ENCODE measurements at places on chromosomes 11 and 22.

- DNase-seq, result no peak
Observed at GRCh38 chr11:125605417-125605816, 12.8 kb downstream of the STT3A start.

DNA sequence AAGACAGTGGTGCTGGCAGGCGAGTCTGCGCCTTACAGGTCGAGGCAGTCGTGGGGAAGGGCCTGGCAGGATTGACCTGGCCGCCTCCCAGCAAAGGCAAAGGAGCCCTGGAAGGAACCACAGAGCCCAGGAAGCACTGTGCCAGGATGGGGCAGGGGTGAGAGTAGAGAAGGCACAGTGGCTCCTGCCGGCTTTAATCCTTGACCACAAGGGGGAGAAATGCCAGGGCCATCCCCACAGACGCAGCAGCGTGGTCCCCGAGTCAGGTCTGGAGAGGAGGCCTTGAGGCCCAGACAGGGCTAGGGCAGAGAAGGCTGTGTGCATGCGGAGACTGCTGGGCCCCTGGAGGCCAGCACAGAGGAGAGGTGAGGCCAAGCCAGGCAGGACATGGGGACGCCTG, 9.9 kb upstream of the NDUFS8 start:
- DNase-seq, result no peak

DNA sequence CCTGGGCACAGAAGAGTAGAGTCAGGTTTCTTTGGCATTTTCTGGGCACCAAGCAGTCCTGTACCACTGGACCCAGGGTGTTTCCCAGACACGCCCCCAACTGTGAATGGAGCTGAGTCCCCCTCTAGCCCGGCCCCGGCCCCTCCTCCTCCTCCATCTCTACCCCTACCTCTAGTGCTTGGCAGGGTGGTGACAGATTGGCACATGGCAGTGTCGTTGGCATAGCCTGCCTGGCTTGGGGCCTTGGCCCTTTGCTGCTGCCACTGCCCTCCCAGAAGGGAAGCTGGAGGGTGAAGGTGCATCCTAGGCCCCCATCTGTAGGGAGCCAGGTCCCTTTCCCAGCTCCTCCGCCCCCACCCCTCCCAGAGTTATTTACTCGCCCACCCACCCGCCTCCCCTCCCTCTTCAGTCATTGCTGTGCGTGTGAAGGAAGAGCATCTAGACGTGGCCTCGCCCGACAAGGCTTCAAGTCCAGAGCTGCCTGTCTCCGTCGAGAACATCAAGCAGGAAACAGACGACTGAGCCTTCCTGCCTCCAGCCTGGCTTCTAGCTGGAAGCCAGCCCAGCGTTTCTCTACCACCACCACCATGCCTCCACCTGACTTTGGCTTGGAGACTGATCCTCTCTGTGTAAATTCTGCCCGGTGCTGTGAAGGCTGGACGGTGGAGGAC, 10.9 kb downstream of the CHADL start:
- DNase-seq, result no peak

DNA sequence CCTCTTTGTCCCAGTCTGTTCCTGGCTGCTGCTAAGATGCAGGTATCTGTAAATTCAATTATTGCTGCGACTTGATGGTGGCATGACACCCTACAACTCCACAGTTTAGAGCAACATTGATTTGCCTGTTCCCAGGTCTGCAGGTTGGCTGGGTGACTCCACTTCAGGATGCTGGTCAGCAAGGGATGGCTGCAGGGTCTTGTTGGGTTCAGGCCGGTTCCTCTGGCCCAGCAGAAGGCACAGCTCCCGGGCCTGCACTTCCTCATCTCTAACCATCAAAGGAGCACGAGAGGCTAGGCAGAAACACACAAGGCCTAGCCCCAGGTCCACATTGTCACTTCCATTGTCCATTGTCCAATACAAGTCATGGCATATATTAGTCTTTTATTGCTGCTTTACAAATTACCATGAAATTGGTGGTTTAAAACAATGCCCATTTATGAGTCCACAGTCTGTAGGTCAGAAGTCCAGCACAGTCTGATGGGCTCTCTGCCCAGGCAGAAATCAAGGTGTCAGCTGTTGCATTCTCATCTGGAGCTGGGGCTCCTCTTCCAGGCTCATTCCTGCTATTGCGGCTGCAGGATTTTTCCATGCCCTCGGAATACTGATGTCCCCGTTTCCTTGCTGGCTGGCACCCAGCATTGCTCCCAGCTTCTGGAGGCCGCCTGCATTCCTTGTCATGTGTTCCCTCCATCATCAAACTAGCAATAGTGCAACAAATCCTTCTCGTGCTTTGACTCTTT, 96.6 kb upstream of the LMO1 start:
- no peak for DNase-seq

- no peak for DNase-seq
Observed at GRCh38 chr22:43222262-43222661, 35.3 kb upstream of the TTLL12 start.
